ENCODE measurements at places on chromosomes 6 and 20. TPM values are rescaled to one million over a fixed set of nuclear protein-coding genes. Genes with fewer than 3 reads are reported as not detected.

DNA sequence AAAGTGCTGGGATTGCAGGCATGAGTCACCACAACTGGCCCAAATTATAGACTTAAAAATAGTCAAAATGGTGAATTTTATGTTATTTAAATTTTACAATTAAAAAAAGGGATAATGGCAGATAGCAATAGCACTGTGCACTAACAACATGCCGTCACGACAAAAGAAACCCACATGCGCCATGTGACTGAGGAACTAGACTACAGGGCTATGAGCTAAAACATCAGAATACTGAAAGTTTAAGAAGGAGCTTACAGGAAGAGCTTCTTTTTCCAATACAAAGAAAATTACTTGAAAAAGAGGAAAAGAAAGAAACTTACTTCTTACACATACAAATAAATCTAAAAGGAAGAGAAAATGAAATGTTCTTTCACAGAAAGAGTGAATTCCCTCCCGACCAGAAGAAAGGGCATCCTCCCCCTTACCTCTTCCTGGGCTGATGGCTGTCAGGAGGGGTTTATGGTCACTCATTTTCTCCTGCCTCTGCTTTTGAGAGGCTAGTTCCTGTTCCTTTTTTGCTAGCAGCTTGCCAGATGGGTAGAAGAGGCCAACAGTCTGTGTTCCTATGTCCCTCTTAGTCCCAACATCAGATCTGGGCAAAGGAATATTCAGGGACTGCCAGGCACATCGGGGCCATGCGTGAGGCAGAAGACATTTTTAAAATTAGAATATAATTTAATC is 54.5 kb downstream of the DZANK1 start:
- no peak for DNase-seq

DNA sequence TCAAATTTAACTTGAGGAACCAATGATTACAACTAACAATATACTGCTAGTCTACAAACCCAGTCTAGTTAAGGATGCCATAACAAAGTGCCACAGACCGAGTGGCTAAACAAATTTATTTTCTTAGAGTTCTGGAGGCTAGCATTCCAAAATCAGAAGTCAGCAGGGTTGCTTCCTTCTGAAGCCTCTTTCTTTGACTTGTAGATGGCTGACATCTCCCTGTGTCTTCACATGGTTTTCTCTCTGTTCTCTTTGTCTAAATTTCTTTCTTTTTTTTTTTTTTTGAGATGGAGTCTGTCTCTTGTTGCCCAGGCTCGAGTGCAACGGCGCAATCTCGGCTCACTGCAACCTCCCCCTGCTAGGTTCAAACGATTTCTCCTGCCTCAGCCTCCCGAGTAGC is 56.1 kb downstream of the NCOA3 start:
- DNase-seq = peak; percentile 55

The TFAP2C gene
- 9.4 TPM for total RNA-seq

- DNase-seq = no peak
These were observed 551.2 kb downstream of the QKI start for GRCh38 chr6:163965426-163966348.

DNA sequence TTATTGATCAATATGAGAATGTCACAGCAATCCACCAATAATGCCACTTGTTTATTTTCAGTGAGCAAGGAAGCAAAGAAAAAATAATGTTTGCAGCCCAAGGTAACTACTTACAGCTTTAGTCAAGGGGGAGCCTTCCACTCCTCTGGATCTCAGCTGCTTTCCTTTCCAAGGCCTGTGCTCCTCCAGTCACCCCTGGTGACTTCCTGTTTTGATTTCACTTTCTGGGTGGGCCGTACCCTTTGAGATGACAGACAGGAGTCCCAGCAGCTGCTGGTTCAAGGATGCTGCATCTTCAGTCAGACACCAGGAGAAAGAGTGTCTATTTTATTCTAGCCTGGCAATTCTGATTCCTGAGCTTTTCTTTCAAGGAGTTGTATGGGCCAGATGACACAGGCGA is 5.6 kb upstream of the VNN2 start:
- peak; percentile 5 for DNase-seq

GRCh38 chr20:47008842-47009518 is 114.3 kb downstream of the EYA2 start:
- no peak for DNase-seq
